Fibroblast of the conjunctiva (primary cell): ENCODE measurements at places on chromosomes 7 and 10.
A peak's percentile ranks its signal among the peaks of the same experiment; 100 is the strongest.

DNA sequence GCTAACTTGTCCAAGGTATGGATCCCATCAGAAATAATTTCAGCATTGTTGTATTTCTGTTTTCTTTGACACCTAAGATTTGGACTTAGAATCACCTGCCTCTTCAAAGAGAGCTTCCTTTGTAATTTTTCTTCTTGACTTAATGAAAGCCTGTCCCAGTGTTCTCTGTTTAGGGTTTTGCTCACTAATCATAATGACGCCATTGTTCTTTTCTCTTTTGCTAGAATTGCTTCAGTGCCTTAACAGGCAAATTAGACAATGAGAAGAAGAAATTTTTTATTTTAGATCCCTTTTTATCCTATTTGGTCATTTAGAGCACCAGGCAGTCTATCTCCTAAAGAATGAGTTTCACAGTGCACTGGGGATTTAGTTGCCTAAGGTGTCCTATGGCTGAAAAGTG lies 128.5 kb downstream of the SND1 start:
- DNase-seq, result no peak

- no peak for DNase-seq
Measured at GRCh38 chr10:37957841-37958240, 18.6 kb downstream of the ZNF25 start.

GRCh38 chr7:141431140-141431479 lies 120.1 kb upstream of the AGK start:
- no peak for DNase-seq

DNA sequence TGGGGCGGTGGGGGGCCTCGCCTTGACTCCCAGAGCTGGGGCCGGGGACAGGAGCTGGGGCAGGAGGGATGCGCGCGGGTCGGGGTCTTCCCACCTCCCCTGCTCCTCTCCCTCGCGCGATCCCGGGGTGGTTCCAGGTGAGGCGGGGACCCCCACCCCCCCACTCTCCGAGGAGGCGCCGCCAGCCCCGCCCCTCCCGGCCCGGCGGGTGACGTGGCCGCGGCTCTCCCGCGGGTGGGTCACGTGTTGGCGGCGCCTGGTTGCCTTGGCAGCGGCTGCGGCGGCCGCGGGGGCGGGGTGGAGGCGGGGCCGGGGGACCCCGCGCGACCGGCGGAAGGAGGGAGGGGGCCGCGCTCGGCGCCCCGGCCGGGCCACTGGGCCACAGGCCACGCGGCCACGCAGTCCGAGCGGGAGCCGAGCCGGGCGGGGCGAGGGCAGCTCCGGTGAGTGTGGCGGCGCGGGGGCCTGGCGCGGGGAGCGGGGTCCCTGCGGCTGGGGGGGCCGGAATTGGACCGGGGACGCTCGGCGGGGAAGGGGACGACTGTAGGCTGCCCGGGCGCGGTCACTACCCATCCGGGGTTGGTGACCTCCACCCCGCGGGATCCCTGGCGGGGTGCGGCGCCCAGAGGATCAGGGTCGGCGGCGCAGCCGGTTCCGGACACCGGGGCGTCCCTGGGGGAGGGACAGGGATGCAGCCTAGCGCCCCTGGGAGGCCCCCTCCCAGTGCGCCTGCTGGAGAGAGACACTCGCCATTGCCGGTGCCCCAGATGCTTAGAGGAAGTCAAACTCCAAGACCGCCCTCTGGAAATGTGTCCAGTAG lies at the start of gene ORAI2:
ORAI2 (plus strand) TSS at position 357 of the 820 bp plus-strand sequence. CDS start 5,382 bp downstream, outside the sequence.
- no peak for DNase-seq

- DNase-seq, result peak; percentile 70
Measured at GRCh38 chr10:73076360-73077183, 20.1 kb downstream of the P4HA1 start.

DNA sequence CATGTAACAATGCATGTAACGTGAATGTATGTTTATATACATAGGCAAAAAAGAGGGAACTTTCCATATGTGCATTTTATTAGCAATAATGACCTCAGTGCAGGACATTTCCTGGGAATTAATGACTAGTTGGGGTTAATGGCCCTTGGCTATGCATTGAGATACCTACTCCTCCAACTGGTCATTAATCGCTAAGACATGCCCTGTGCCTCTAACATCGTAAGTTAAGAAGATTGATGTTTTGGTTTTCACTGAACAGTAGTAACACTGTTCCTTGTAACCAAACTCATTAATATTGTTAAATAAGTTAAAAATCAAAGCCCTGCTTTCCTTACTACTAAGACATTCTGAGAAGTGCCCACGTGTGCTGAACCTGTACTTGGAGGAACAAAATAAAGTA lies 61.7 kb downstream of the SEMA3D start:
- no peak for DNase-seq

DNA sequence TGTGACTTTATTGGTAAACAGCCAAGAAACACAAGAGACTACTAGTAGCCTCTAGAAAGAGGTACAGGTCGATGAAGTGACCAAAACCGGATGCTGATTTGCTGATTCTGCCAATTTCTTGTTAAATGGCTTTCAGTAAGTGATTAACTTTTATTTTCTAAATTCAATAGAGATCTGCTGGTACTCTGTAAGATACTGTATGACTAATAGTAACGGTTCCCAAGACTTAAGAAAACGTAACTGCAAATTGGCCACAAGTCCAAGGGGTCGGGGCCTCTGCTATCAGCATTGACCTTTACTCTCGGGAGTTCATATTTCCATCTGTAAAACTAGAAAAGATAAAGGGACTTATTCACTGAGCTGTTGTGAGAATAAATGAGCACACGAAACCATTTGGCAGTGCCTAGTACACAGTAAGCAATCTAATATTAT lies 1.4 kb downstream of the FAM3C start:
- no peak for DNase-seq

DNA sequence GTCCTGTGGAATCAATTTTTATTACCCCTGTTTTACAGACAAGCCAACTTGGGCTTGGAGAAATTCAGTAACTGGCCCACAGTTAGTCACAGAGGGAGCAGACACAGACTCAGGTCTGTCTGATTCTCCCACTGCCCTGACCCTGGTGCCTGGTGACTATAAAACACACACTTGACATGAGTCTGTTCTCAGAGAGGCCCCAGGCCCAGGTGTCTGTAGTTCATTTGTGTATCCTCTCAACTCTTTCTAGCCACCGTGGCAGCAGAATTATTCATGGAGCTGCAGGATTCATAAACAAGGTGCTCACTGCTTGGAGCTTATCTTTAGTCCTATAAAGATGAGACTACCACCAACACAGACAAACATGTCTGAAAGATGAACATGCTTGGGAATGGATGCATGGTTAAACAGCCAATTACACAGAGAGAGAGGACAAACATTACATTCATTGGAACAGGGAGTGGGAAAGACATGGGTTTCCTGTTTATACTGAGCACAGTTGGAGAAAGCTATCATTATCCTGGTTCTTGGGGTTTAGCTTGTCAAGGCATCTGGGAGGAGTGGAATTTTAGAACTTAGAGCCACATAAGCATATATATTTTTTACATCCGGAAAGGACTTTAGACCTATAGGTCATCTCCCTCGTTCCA lies 79.1 kb upstream of the PDCD4 start:
- no peak for DNase-seq

DNA sequence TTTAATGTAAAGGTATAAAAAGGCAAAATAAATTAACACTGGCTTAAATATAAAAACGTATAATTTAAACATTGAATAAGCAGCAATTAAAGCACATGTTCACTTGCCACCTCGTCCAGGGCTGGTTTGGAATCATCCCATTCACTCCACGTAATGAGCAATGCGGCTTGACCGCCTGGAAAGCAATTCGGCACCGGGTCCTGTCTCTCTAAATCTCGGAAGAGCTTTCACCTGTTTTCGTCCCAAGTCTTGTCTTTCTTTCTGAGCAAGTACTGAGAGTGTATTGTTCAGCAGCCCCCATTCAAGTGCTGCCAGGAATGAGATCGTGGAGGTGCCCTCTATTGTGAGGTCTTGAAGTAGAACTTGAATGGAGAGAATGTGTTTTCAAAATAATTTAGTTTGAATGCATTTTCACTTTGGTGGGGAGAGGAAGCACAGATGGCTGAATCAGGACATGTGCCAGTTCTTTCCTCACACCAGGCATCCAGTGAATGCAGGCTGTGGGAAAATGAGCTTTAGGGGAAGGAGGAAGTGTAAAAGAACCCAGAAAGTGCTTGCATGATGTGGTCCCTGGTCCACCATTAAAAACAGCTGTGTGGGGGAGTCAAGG lies 515.2 kb downstream of the REEP3 start:
- no peak for DNase-seq

GRCh38 chr10:16521311-16522016 lies at the start of gene C1QL3:
Gene C1QL3, minus strand, starts transcription at chr10:16521879. Its CDS starts 814 bp downstream, at chr10:16521065.
- DNase-seq, result no peak

- no peak for DNase-seq
Measured at GRCh38 chr7:126780993-126781392, 471.7 kb downstream of the GRM8 start.

DNA sequence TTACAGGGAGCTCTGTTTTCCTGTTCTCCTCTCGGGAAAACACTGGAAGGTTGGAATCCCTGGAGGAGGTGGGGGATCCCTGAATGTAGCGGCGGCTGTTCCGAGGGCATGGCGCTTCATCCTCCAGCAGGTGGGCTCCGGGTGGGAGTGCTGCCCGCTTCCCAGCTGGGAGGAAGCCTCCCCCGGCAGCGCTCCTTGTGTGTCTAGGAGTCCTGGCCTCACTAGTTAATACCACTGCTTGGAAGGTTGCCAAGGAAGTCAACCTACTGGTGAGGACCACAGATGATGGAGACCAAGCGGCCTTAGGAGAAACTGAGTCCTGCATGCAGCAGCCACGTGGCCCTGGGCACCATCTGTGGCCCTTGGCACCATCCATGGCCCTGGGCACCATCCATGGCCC lies 151.9 kb upstream of the PFKP start:
- no peak for DNase-seq

GRCh38 chr10:114131094-114131493 lies 42.9 kb downstream of the CCDC186 start:
- DNase-seq, result no peak

- no peak for DNase-seq
Measured at GRCh38 chr7:282621-283020, 7.3 kb upstream of the FOXL3 start.

- DNase-seq, result no peak
Measured at GRCh38 chr10:112950714-112951358, 789 bp downstream of the TCF7L2 start.

DNA sequence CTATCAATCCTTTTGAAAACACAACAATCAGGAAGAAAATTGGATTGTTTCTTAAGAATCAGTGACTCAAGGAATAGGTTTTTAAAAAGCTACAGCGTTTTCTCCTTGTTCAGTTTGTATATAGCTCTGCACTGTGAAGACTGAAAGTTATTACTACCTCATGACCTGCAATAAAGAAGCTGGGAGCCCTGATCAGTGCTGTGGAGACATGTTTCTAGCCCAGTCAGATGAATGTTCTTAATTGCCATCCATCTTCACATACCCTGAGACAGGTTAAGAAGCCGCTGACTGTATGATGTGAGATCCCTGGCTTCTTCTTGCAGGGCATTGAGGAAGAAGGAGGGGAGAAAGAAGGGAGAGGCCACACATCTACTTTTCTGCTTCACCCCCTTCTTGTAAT lies 58.0 kb upstream of the VWC2 start:
- DNase-seq, result no peak

DNA sequence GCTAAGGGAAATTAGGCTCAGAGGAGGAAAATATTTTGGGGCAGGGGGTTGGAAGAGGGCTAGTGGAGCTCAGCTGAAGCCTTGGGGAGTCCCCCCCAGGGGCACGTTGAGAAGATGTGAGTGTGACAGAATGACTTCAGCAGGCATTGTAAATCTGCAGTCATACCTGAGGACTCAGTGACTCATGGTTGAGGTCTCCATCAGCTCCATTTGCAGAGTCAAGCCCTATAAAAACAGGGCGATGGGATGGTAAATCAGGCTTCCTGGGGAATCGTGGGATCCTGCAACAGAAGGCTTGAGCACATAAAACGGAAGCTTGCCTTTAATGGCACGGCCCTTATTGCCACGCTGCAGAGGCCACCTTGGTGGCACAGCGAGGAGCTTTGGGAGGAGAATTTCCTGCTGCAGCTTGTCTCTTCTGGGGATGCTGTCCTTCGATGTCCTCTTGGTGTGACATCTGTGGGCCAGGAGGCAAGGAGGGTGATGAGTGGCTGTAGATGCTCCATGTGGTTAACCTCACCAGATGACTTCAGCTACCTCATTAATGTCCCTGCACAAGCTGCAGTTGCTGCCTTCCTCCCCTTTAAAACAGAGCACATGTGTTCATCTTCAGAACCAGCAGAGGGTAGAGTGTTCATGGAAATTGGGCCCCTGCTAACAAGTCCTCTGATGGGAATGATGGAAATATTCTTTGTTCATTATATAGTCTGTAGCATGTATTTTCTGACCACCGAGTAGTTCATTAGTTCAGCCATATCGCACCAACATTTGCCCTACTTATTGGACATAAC lies 285.9 kb downstream of the LRMDA start:
- no peak for DNase-seq

DNA sequence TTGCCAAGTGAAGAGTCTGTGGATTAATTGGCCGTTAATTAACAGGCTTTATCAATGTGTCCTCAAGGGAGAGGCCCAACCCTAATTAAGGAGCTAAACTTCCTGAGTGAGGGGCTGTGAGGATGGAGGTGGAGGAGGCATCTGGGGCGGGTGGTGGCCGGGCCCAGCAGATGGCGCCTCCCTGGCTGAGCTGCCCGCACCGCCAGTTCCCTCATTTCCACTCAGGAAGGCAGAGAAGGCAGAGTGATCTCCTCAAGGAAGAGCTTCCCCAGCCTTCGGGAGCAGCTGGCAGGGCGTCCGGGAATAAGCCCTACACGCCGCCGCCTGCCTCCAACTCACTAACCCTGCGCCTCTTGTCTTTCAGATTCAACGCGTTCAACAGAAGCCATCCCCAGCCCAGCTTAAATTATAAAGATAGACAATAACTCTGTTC lies 112.2 kb downstream of the CYTH3 start:
- peak; percentile 72 for DNase-seq

GRCh38 chr10:98332623-98333269 lies 64.8 kb upstream of the LOXL4 start:
- DNase-seq, result no peak

- DNase-seq, result no peak
Measured at GRCh38 chr10:104680467-104681401, 39.6 kb downstream of the SORCS3 start.

- DNase-seq, result no peak
Measured at GRCh38 chr10:96118604-96119450, 11.3 kb upstream of the ZNF518A start.

DNA sequence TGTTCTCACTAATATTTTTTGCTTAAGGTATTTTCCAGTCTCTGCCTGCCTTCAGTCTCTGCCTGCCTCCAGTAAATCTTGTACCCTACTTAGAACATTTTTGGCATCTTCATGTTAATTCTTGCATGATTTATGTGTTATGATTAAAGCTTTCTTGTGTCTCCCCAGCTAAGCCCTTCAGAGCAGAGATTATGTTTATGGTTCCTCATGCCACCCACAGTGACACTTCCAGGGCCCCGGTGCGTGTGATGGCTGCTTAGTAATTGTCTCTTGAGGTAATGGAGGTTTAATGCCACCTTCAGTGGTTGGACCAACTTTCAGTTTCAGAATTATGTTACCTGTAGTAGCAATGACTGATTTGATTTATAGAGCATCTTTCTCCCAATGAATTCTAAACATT lies 70.6 kb upstream of the MET start:
- no peak for DNase-seq
